ENCODE measurements at places on chromosomes 3 and 15.

- no peak for DNase-seq
Measured at GRCh38 chr3:105688821-105689220, 180.0 kb downstream of the CBLB start.

GRCh38 chr3:56795829-56796185 lies 5.9 kb downstream of the ARHGEF3 start:
- DNase-seq = no peak

- no peak for DNase-seq
Measured at GRCh38 chr3:127790882-127791183, 31.5 kb downstream of the MGLL start.

DNA sequence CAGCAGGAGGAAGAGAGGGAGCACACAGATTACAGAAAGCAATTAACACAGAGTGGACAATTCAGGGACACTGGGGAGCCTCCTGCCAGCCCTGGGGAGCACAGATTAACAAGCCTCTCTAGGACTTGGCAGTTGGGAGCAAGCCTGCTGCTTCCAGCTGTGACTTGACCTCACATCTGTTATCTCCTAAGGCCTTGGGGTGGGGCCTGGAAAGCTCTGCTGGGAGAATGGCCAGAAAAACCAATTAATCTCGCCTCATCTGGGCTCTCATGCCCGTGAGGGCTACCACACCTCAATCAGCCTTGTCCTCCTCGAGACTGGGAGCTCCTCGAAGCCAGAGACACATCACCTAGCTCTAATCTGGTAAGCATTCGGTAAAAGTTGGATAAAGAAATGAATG lies 39.1 kb downstream of the SEMA5B start:
- no peak for DNase-seq

DNA sequence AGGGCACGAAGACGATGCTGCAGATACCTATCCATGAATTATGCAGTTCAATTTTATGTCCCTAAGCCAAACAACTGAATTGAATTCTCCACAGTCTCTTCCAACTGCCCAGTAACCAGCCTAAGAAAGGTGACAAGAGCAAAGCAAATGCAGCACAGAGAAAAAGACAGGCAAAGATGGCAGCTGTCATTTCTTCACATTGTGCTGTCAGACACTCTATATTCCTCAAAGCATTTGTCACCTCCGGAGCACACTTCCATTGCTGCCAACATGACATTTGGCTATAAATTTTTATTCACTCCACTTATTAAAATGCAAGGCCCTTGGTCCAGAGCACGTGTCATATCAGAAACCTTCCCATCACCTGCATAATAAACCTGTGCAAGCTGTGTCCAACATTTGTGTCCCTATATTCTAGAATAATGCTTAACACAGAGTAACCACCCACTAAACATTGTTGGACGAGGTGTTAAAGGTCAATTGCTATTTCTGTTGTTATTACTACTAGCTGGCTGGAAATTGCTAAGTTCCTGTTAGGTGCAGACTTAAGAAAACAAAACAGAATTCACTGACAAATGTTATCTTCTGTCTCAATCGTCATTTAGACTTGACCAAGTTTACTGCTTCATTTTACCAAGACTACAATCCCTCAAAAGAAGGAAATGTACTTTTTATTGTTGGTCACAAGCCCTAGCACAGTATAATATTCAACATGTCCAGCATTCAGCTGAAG lies 89.7 kb downstream of the MAGI1 start:
- no peak for DNase-seq

DNA sequence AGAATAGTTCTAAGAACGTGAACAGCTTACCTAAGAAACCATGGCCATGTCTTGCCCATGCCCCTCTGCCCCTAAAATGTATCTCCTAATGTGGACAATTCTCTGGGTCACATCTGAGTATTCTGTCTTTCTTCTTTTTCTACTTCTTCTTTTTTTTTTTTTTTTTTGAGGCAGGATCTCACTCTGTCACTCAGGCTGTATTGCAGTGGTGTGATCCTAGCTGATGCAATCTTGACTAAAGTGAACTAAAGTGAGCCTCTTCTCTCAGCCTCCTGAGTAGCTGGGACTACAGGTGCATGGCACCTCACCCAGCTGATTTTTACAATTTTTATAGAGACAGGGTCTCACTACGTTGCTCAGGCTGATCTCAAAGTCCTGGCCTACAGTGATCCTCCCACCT lies 204.8 kb upstream of the ZPLD1 start:
- no peak for DNase-seq

DNA sequence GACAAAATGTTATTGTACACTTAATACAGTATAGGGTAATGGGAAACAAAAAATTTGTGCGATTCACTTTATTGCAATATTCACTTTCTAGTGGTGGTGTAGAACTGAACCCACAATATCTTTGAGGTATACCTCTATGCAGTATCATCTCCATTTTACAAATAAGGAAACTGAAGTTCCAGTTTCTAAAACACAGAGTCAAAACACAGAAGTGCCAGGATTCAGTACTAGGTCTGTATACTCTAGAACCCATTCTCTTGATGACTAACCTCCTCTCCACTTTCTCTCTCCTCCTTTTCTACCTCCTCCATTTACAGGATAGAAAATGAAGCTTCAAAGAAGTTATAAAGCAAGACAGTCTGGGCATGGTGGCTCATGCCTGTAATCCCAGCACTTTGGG lies 62.2 kb downstream of the MB21D2 start:
- no peak for DNase-seq
